ENCODE measurements at places on chromosomes 5 and 9.

DNA sequence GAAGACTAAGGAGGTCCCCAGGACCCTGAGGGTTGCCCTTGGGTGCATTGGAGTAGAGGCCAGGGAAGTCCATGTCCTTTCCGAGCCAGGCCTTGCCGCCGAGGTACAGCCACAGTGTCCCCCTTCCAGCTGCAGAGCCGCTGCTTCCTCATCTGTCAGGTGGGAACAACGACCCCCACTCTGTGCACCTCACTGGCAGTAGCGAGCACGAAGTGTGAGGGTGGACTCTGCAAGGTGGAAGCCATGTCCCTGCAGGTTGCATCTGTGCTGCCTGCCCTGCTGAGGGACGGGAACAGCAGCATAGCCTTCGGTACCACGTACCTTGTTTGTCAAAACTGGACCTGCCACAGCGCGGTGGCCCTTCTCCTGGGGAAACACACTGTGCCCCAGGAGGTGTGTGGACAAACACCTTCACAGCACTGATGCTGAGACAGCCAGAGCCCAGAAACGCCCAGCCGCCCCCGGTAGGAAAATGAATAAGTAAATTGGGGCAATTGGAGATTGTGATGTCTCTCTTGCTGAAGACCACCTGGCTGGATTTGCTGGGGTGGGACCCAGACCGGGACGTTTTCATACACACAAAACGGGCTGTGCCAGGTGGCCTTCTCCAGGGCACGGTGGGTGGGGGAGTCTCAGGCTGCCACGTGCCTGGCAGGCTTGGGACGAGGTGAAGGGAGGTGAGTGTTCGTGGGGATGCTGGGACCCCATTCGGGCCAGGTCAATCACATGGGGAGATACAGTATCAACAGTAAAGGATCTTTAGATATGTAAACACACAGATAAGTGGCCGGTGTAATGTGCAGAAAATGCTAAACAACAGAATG is 157.3 kb downstream of the RXRA start:
- no peak for DNase-seq

GRCh38 chr9:134787601-134788531 is 92.7 kb upstream of the FCN2 start:
- DNase-seq, result no peak

DNA sequence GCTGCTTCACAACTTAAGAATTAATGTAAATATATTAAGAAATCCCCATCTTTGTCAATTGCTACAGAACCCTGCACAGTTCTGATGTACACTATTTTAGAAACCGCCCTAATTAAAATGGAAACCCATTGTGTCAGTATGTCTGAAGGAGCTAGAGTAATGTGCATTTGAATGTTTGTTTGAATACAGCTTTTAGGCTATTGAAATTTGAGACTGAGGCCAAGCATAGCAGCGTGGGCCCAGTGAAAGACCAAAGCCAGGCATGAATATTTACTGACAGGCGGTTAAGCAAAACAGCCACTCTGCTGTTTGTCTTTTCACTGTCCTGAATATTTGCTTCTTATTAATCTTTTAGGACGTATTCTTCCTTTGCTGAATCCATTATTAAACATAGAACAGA is 252.3 kb downstream of the IZUMO3 start:
- DNase-seq, result no peak

GRCh38 chr5:110853267-110853666 is 114.5 kb downstream of the SLC25A46 start:
- no peak for DNase-seq

GRCh38 chr9:122095010-122095767 is 2.1 kb upstream of the TTLL11 start:
- DNase-seq, result peak; percentile 28

- DNase-seq, result no peak
Measured at GRCh38 chr5:59544573-59544972, 349.0 kb downstream of the PDE4D start.

DNA sequence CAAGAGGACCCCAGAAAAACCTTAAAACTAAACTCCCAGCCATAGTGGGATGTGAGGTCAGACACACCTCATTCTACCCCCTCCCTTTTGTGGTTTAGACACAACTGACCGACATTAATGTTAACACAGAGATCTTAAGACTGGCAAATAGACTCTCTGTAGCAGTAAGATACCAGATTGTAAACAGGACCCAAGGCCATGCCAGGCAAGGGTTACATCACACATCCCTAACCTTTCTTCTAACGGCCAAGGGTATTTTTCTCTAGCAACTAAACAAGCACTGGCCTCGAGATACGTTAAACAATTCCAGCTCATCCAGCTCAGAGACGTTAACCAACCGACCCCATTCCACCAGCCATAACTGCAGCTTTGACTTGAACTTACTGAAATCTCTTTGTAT is 38.8 kb downstream of the NSUN2 start:
- no peak for DNase-seq

DNA sequence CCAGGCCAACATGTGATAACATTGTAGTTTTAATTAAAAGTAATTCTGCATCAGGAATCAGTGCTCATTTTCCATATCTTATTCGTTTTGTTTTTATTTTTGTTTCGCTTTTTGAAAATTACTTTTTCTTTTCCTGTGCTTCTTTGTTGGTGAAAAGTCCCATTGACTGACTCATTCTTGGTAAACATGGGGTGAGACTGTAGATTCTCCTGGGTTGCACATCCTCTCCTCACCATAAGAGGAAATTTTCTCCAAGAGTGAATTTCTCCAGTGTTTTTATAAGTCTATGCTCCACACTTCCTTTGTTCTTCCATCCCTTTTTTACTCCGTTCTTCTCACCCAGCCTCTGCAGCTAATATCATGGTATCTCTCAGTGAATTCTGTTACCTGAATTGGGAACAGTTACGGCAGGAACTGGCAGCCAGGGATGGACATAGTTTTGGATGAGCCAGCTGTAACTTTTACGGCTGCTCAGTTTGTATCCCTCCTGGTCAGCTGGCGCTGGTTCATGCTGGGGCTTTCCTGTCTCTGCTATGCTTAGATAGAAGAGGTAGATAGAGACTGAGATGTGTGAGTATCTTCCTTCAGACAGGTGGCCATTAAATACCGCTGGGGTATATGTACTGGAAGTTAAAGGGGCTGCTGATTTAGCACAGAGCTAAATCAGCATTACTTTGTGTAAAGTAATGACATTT is 80.0 kb downstream of the MAN2A1 start:
- DNase-seq, result no peak

DNA sequence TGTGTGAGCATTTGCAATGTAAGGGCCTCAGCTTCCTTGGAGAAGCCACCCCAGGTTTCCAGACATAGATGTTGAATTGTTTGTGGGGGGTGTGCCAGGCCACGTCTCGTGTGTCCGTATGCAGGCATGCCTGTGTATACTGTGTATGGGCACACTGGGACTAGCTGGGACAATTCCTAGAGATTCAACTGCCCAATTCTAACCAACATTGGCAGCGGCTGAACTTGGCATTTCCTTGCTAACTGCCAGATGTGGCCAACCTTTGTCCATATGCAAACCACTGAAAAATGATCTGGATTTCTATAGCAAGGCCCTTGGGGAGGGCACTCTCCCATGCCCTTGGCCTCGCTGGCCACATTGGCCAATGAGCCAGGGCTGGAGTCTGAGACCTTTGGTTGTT is 50.3 kb downstream of the SAR1B start:
- DNase-seq, result no peak

DNA sequence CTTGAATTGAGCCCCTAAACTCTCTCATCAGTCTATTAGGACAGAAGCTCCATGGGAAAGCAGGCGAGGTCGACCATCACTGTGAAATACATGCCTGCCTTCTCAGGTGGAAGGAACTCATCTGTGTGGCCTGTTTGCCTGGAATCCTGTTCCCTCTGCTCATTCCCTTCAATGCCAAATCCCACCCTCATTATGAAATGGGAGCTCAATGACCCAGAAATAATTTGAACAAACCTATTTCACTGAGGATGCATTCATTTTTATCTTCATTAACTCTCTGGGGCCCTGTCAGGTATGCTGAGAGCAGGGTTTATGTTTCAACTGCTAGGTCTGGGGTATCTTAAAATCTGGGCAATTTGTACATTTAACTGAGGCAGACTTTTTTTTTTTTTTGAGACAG is 142.2 kb downstream of the MED27 start:
- DNase-seq, result no peak

DNA sequence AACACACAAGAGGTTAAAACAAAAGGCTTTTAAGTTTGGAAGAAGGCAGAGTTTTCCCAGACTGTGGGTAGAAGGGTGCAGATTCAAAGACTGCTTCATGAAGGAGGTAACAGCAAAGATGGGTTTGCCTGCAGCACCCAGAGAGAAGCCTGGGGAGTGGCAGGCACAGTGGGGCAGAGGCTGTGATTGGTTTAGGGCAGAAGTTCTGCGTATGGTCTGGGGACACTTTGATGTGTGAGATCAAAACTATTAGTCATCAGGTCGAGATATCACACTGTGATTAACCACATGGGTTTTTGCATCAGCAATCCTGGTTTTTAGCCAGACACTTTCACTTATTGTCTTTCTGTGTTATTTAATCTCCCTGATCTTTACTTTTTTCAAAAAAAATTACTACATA is 188.8 kb upstream of the GLRA1 start:
- peak; percentile 21 for DNase-seq

DNA sequence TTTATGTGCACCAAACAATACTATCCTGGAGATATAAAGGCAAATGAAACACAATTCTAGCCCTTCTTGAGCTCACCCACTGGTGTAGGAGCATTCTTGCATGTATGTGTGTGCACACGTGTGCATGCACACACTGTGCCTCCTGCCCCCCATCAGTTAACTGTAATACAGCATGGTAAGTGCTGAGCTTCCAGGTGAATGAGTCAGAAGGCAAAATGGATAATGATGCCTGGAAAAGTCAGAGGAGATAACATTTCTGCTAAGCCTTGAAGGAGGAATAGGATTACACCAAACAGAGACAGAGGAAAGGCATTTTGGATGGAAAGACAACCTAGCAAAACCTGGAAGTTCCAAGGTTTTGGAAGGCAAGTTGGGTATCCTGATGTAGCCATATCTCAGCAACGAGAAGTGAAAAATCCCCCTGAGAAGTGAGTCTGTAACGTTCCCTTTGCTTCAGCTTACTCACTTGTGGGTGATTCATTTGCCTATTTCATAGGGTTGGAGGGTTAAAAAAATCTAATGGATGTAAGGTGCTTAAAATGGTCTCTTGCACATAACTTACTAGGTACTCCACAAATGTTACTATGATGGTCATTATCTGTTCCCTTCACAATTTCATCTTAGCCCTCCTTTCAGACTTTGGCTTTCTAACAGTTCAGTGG is 101.4 kb upstream of the STC2 start:
- DNase-seq, result no peak

GRCh38 chr5:79612667-79613198 is 492 bp downstream of the TENT2 start:
- DNase-seq, result no peak

GRCh38 chr9:91913986-91914385 is 36.0 kb downstream of the ROR2 start:
- no peak for DNase-seq

DNA sequence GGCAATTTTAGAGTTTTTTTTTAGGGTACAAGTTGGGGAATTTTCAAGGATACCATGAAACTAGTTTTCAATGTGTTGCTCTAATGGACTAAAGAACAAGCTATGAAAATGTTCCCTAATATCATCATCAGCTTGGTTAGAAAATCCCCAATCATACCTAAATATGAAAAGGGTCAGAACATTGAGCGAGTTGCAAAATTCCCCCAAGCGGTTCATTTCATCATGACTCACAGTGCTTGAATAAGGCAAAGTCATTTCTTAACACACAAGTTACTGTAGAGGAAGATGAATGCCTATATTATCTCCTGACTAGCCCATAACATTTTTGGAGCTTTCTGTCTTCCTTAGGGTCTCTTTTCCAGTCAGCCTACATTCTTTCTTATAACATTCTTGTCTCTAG is 62.7 kb downstream of the ST8SIA4 start:
- no peak for DNase-seq

GRCh38 chr9:35835216-35835632 is 6.2 kb downstream of the TMEM8B start:
- no peak for DNase-seq

- DNase-seq, result no peak
Measured at GRCh38 chr9:88418715-88419540, 30.7 kb downstream of the SPIN1 start.

Data from CD8-positive, alpha-beta memory T cell (primary cell).